Stimulated activated CD8-positive, alpha-beta memory T cell treated with anti-CD3 and anti-CD28 coated beads, Interleukin-12 subunit alpha, Interleukin-12 subunit beta, amount 100 ng/mL, for 4 hours (primary cell): ENCODE measurements at places on chromosomes 5 and 9.

- no peak for DNase-seq
Observed at GRCh38 chr9:36194326-36195000, 3.7 kb downstream of the CLTA start.

DNA sequence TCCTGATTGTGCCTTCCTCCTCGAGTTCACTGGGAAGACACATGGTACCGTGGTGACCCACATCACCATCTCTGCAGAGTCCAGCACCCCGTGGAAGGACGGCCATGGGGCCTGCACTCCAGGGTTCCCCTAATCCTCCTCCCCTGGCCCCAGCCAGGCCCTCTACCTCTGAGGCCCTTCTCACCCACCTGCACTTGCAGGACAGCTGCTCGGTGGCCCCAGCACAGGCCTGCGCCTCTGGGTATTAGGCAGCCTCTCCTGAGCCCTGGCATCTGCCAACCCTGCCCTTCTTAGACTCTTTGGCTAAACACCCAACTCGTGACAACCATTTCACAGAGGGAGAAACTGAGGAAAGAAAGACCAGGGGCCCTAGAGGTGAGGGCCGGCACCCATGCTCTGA lies 28.9 kb upstream of the CPLX2 start:
- DNase-seq: no peak

GRCh38 chr9:571066-571465 lies 270.4 kb upstream of the DMRT1 start:
- no peak for DNase-seq

- DNase-seq: no peak
Observed at GRCh38 chr5:157370967-157371366, 89.0 kb upstream of the NIPAL4 start.

DNA sequence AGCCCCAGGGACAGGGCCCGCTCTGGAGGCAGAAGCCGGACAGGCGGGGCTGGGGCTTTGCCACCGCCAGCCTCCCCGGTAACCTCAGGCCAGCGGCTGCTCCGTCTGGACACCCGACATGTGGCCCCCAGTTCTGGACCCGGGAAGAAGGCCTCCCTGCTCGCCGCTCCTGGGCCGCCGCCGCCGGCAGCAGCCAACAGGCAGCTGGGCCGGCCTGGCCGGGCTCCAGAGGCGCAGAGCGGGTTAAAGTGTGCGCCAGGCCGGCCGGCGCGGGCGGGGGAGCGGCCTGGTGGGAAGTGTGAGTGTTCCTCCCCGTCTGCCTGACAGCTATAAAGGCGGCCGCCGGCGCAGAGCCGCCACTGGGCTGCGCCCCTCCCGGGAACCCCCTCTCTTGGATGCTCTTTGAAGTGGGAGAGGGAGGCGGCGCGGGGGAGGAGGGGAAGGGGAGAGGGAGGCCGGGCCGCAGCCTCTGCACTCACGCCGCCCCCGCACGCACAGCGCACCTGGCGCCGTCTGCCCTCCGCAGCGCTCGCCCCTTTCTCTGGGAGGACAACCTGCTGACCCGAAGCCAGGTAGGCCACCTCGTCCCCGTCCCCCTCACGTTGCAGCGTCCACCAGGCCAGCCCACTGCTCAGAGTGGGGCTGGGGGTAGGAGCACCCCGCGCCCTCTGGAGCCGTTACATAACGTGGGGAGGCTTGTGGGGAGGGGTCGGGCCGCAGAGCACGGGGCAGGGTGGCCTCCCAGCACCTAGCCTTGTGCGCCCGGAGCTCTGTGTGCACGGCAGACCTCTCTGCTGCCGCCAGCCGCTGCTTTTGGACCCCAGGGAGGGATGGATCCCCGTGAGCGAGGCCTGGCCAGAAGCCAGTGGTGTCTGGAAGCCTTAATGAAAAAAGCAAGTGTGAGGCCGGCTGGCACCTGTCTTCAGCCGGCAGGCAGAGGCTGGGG lies at the start of gene ADAMTSL2:
Gene ADAMTSL2 (plus strand): TSS at position 359 of the 946 bp plus-strand sequence. CDS start 2,009 bp downstream, outside the sequence.
- peak; percentile 45 for DNase-seq

DNA sequence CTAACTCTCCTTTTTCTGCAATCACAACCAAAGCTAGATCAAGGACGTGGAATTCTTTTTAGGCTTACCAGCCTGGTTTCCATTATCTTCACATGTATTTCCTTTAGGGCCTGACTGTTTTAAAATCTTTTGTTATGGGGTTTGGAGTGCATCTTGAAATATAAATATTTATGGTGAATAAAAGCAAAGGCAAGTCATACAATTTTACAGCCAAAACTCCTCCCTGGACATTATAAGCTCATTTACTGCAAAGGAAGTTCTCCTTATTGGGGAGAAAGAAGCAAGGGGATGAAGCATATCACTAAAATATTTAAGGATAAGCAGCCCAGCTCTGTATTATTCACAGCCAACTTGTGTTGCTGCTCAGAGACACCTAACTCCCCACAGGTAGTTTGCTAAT lies 132.2 kb upstream of the TARS1 start:
- no peak for DNase-seq

DNA sequence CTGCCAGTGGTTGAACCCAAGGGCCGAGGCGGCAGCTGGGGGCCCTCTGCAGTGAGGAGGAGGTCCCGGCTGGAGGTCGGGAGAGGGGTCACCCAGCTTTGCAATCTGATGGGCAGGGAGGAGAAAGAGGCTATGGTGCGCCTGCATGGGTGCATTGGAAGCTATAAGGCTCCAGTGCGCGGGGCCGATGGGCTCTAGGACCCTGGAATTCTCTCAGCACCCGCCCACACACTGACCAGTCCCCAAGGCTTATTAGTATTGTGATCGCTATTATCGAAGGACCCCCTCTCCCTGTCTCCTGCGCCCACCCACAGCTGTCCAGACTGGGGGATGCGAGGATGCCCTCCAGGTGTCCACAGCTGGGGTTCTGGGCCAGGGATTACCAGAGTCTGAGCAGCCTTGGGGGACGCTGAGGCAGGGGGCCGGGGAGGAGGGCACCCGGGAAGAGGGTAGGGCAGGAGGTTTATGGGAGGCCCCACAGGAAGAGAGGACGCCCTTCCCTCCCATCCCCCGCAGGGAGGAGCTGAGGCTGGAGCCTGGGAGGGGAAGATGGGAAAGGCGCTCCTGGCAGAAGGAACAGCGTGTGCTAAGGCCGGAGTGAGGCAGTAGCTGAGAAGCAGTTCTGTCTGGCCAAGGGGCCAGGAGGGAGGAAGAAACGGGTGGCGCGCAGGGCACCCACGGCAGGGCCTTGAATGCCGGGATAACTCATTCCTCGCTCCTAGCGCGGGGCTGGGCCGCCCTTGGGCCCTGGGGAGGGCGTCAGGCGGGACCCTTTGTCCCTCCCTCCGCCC lies 24.2 kb downstream of the C9orf50 start:
- no peak for DNase-seq

GRCh38 chr9:114231719-114232449 lies 76.5 kb downstream of the COL27A1 start:
- DNase-seq: no peak

DNA sequence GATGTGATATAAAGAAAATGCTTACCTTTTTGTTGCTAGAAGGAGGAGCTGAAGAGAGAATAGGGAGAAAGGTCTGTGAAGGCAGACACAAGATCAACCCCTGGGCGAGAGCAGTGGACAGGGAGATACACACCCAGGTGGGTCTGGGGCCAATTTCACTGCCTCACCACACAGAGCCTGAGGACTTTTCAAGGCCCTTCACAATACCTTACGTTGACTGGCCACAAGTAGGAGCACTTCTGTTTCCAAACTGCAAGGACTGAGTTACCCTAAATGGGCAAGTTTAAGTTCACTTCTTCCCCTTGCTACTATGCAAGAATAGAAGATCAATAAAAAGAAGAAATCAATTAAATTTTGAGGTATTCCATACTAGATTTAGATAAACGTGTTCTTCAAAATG lies 174.5 kb upstream of the SLC12A2 start:
- DNase-seq: no peak

- no peak for DNase-seq
Observed at GRCh38 chr5:171845040-171845630, 59.5 kb downstream of the SMIM23 start.

DNA sequence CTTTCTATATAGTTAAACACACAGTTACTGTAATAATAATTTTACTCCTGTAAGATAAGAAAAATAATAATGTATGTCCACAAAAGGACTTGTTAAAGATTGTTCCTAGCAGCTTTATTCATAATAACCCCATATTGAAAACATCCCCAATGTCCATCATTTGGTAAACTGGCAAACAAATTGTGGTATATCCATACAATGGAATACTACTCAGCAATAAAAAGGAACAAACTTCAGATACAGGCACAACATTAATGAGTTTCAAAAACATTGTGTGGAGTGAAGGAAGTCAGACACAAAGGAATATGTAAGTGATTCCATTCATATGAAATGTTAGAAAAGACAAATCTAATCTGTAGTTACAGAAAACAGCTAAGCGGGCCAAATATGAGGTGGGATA lies 1.9 kb upstream of the MEGF10 start:
- no peak for DNase-seq
